ENCODE measurements at places on chromosomes 16 and 17.

- no peak for DNase-seq
These were observed 26.2 kb downstream of the SLC39A11 start for GRCh38 chr17:73066148-73066884.

GRCh38 chr16:89358030-89359005, 132.0 kb downstream of the ANKRD11 start:
- DNase-seq = no peak

DNA sequence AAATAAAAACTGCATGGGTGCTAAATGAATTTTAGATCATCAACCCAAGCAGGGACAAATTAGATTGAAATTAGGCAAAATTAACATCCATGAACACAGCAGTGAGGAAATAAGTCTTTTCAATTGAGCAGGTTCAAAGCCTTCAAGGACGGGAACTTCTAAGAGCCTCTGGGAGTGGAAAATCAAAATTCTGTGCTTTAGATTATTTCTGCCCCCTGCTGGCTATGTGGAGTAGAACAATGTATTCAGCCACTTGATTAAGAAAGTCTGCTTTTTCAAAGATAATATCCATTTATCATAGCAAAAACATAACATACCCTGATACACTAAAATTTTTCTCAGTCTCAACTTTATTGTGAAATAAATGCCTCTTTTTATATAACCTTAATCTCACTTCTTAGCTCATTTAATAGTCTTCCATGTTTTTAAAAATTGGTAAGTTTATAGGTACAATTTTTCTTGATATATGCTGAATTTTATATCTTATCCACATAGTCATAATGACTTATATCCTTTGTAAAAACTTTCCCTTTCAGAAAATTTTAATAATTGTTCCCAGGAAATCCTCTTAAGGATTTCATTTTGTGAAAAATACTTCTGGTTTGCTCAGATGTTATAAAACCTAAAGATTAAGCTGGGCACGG, 28.1 kb upstream of the NOL11 start:
- DNase-seq = peak; percentile 84

- DNase-seq = peak; percentile 21
These were observed 181.5 kb downstream of the ZNF423 start for GRCh38 chr16:49674351-49674851.

- DNase-seq = no peak
These were observed 22.6 kb downstream of the ZFHX3 start for GRCh38 chr16:73025151-73025855.

DNA sequence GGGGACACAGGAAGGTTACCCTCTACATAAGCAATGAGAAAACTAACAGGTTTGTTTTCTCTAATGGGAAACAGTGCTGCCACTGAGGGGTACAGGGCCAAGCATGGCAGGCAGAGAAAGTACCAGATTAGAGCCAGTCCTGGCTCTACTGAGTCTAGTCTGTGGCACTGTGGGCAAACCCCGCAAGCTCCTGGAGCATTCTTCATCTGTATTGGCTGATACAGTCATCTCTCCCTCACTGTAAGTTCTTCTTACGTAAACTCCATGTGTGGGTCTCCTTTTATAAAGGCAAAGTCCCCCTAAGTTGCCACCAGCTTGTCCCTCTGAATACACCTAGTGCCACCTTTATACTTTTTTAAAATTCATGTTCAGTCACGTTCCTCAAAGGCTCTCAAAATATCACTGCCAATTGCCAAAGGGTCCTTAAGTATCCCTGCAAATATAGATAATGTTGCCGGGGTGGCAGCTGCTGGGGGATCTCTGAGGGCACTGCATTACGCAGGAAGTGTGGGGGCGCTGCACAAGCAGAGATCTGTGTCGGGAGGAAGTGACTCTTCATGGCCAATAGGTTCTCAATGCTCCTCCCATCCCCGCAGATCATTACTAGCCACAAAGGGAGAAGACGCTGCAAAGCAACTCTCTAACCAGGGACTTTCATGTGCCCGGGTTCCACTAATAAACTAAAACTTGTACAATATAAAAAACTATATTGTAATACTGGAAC, 18.8 kb downstream of the XPO6 start:
- no peak for DNase-seq

DNA sequence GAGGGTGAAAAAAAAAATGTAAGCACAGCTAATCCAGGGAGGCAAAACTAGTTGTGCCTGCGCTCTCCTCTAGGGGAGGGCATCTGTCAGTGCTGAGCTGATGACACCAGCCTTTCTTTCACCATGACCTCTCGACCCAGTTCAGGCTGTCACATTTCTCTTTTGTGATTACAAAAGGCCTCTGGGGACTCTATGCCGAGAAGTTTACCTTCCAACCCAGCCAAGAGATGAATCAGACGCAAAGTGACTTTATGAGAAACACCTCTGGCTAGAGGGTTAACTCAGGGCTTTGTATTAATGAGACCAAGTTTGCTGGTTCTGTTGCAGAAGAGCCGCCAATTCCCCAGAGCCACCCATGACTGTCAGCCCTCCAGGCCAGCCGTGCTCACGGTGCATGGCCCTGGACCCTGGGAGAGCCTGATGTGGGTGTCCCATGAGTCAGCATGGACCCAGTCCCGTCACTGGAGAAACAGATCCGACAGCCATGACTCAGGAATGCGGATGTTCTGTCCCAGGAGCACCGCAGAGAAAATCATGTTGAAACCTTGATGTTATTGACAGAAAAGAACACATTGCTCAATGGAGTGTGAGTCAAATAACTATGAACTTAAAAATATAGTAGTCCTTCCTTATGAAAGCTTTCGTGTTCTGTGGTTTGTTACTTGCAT, 437.2 kb downstream of the HS3ST3B1 start:
- no peak for DNase-seq

GRCh38 chr16:20937736-20938135, 37.2 kb downstream of the LYRM1 start:
- no peak for DNase-seq

DNA sequence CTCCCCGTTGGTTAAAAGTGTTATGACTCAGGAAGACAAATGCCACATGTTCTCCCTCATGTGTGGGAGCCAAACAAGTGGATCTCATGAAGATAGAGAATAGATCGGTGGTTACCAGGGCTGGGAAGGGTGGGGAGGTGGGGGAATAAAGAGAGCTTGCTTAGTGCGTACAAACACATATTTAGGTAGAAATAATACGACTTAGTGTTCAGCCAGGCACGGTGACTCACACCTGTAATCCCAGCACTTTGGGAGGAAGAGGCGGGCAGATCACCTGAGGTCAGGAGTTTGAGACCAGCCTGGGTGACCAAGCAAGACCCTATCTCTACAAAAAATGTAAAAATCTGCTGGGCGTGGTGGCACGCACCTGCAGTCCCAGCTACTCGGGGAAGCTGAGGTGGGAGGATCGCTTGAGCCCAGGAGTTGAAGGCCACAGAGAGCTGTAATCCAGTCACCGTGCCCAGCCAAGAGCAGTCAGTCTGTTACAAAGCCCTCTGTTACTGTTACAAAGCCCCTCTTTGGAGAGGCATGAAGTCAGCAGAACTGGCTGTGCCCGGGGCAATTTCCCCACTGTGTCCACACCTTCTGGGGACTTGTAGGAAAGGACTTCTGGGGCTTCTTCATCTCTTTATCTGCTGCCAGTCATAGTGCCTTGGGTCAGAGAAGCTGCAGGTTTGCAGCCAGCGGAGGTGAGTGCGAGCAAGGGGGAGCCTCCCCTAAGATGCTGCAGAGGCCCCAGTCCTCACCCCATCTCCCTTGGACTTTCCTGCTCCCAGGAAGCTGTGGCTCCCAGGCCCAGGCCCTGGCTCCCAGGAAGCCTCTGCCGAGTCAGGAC, 4.3 kb upstream of the ALDH3A1 start:
- no peak for DNase-seq

- no peak for DNase-seq
These were observed 51.3 kb upstream of the MRPS23 start for GRCh38 chr17:57900991-57901743.

GRCh38 chr17:77115510-77115909, 25.3 kb upstream of the SEC14L1 start:
- DNase-seq = no peak

- DNase-seq = no peak
These were observed 34.1 kb downstream of the GRB2 start for GRCh38 chr17:75371339-75371738.

GRCh38 chr17:17505610-17506171, 9.5 kb upstream of the RASD1 start:
- no peak for DNase-seq

DNA sequence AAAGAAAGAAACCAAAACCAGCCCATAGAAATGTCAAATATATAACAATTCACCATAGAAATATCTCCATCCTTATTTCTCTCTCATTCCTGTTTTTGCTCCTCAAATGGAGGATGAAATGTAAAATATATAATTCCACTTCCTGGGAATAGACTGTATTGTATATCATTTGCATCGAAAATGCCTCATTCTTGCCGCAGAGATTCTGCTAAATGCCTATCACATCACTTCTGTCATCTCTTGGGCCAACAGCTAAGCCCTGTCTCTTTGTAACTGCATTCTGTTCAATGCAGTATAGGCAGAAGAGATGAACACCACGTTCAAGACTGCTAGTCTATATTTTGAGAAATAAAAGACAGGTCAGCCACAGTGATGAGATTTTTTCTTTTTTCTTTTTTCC, 956.3 kb upstream of the SOX9 start:
- DNase-seq = no peak

DNA sequence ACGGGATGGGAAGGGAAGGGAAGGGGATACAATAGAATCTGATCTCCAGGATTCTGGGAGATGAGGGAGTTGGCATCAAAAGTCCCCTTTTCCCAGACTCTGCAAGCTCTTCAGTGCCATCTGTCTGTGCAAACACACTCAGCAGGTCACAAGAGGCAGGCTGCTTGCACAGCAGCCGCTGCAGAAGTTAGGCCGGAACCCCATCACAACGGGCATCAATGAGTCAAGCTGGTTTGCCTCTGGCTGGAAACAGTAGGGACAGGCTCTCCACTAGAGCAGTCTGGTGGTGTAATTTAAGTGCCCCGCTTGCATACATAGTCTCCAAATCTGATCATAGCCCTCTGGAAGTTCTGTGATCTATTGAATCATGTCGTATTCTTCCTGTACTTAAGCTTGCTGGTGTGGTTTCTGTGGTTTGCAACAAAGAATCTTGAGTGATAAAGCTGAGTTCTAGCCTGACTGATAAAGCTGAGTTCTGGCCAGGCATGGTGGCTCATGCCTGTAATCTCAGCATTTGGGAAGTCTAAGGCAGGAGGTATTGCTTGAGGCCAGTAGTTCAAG, 33.7 kb upstream of the KDM8 start:
- peak; percentile 27 for DNase-seq

DNA sequence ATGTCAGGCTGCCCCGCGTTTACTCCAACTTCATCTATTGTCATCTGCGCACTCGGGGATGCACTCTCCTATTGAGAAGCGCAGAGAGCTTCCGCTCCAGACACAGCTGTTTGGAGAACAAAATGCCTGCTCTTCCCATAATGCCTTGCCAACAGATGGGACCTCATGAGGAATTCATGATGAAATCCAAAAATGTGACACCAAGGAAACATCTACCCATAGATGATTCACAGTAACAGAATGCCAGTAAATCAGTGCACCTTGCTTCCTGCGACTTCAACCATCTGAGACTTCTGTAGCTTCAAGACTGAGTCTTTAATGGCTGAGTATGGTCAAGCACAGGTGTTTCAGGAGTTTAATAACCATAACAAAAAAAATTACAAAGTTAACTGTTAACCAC, 1144.9 kb upstream of the GOT2 start:
- no peak for DNase-seq

DNA sequence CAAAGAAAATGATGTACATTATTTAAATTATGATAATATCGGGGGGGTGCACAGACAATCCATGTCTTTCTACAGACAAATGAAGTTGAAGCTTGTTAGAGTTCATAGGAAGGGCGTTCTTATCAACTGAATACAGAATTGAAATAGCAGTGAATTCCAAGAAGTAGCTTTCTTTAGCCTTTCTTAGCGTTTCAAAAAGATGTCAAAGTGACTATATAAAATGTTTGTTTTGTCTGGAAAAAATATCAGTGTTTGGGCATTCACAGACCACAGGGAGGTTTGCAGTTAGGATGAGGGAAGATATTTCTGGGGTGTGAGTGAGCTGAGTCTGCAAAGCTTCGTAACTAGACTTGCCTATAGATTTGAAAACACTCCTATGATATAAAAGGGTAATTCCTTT, 55.0 kb downstream of the STX8 start:
- no peak for DNase-seq

- no peak for DNase-seq
These were observed 512 bp downstream of the PMM2 start for GRCh38 chr16:8798174-8798527.

DNA sequence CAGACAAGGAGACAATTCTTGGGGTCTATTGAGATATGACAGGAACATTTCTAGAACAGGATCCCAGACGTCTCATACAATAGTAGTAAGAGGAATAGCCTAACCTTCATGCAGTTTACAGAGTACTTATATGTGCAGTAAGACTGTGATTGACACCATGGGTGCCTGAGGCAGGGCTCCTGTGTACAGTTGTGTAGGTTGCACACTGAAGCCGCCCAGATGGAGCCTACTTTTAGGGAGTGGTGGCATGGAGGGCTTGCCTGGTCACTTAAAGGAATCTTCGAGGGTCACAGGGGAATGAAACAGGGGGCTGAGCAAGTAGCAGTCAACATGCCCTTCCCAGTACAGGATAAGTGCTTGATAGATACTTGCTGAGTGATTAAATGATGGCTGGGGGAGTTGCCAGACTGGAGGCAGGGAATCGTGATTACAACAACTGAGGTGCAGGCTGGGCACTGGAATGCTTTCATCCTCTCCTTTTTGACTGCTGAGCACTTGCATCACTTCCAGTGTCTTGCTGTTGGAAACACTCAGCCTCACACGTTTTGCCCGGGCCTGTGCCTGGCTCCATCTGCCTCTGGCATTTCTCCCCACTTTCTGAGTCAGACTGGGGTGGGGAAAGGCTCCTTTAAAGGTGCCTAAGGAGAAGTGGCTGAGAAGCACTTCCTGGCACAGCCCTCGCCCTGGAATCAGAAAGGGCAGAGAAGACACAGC, 71.0 kb downstream of the COPRS start:
- DNase-seq = no peak

DNA sequence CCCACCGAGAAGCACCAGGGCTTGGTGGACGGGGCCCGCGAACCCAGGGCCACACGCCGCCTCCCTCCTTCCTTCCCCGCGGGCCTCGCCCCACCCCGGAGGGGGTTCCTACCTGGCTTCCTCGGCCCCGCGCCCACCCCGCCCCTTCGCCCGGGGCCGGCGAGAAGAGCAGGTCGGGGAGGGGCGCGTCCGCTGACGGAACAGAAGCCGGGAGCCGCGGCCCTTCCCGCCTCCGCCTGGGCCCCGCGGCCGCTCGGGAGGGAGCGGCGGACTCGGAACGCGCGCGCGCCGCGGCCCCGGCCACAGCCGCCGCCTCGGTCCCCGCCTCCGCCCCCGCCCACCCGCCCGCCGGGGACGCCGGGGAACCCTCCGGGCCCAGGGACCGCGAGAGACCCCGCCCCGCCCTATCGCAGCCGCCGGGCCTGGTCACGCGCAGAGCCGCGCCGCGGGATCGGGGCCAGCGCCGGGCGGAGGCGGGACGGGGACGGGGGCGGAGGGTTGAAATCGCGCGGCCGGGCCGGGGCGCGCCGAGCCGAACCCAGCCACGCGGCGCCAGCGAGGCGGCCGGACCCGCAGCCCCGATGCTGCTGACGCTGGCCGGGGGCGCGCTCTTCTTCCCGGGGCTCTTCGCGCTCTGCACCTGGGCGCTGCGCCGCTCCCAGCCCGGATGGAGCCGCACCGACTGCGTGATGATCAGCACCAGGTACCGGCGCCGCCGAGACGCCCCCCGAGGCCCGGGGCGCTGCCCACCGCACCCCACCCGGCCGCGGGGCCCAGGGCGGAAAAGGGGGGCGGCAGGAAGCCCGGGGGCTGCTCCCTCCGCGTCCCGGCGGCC, at the start of gene TLCD3A:
Gene TLCD3A, plus strand, starts transcription at position 530 of the 835 bp plus-strand sequence. Its CDS starts 52 bp downstream, at position 582.
- no peak for DNase-seq

GRCh38 chr17:48809182-48809581, 7.8 kb downstream of the TTLL6 start:
- DNase-seq = no peak
